ENCODE measurements at places on chromosomes 5 and 9. TPM values are rescaled to one million over a fixed set of nuclear protein-coding genes. Genes with fewer than 3 reads are reported as not detected.

Gene FLT4
- total RNA-seq = 15.1 TPM

Gene CEL
- total RNA-seq = 0.77 TPM

Gene MYOT
- total RNA-seq = 15.9 TPM

Gene ALDH1B1
- total RNA-seq = 13.5 TPM

Gene CER1
- 0.88 TPM for total RNA-seq

Gene ARL14EPL
- total RNA-seq = not detected

Gene GLRA1
- total RNA-seq = 1.4 TPM

Gene TTC23L
- total RNA-seq = 2.9 TPM

Gene SOHLH1
- total RNA-seq = 0.99 TPM

Gene TAL2
- 12.0 TPM for total RNA-seq

Gene ITK
- total RNA-seq = 0.44 TPM

Gene LCN9
- not detected for total RNA-seq

Gene CDH6
- total RNA-seq = 36.2 TPM

Gene SMARCA2
- total RNA-seq = 173 TPM

Gene RNF183
- total RNA-seq = 0.66 TPM

Gene RHOBTB3
- 176 TPM for total RNA-seq

Gene OTULINL
- total RNA-seq = 12.1 TPM

Gene PRR16
- total RNA-seq = 5.5 TPM

Gene ANKRD20A1
- total RNA-seq = 7.1 TPM

Gene ASPN
- 81.0 TPM for total RNA-seq

Gene FBXL7
- total RNA-seq = 19.1 TPM

Gene FRRS1L
- 28.0 TPM for total RNA-seq

Gene RPL12
- total RNA-seq = 932 TPM

Gene RANBP17
- total RNA-seq = 62.1 TPM

Gene PCDHGA6
- total RNA-seq = 13.2 TPM

Gene SH3TC2
- total RNA-seq = 19.6 TPM

Gene ELL2
- total RNA-seq = 38.8 TPM

Gene PCSK5
- 37.7 TPM for total RNA-seq

Gene SPINK7
- not detected for total RNA-seq

Gene SPINK4
- total RNA-seq = not detected

Gene HTR1A
- not detected for total RNA-seq

Gene AIF1L
- total RNA-seq = 36.2 TPM

Gene ADAMTSL1
- total RNA-seq = 85.3 TPM

Gene SLC4A9
- total RNA-seq = not detected

Gene ARSI
- total RNA-seq = 23.5 TPM

All from camera-type eye (tissue), 1 donor.